ENCODE measurements at places on chromosomes 1 and 21. TPM values are rescaled to one million over a fixed set of nuclear protein-coding genes. Genes with fewer than 3 reads are reported as not detected.

GRCh38 chr1:2082064-2082463 lies 31.9 kb downstream of the PRKCZ start:
- no peak for DNase-seq

- DNase-seq: peak; percentile 99
Observed at GRCh38 chr1:21176586-21177555, at the start of gene EIF4G3. Gene EIF4G3 (minus strand): TSS chr1:21176897. CDS start chr1:21002742, 174,155 bp downstream.

DNA sequence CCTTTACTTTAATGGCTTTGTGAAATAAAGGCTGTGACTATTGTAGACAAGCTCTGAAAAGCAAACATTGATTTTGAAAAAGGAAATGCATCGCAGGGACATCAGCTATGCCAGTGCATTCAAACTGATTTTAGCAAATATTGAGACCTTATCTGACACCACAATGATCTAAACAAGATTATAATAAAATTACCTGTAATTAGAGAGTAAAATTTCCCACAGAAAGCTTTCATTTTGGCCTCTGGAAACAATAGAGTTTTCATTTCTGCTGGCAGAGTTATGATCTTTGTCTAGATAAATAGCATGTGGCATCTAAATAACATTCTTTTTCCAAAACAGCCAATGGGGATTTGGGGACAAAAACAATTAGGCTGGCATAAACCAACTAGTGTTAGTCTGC lies 650.4 kb upstream of the PRMT6 start:
- DNase-seq: no peak

DNA sequence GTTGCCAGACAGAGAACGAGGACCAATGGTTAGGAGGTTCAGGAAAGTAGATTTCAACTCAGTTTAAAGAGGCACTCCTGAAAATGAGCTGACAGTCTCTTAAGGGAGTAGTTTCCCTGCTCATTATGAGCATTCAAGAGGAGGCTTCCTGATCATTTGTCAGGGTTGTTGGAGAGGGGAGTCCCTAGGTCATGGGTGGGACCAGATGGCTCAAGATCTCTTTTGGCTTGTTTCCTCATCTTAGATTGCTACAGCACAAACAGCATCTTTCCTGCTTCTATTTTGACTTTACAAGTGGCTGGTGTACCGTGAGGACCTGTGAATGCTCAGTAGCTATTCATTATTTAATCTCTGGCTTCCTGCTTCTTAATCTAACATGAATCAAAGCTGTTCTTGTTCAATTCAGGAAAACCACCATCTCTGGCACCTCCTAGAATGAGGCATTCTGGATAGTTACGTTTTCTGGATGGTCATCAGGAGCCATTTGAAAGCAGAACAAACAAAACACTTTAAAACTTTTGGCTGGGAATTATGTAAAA lies 47.6 kb downstream of the PEX14 start:
- DNase-seq: no peak

GRCh38 chr21:15874615-15875014 lies 144.8 kb downstream of the USP25 start:
- no peak for DNase-seq

CELA3B gene
- total RNA-seq: not detected

Data from transverse colon (tissue), 4 donors.